ENCODE measurements at places on chromosomes 3 and 15. TPM values are rescaled to one million over a fixed set of nuclear protein-coding genes. Genes with fewer than 3 reads are reported as not detected.

Gene CCR5
- not detected for total RNA-seq

Gene CP
- total RNA-seq: not detected

Gene FGF12
- total RNA-seq: not detected

Gene XYLB
- total RNA-seq: 4.8 TPM

Gene POPDC2
- 1.3 TPM for total RNA-seq

Gene MESP1
- under 0.01 TPM for total RNA-seq

Gene PRR20G
- not detected for total RNA-seq

Gene ZNF619
- 5.2 TPM for total RNA-seq

Gene DAZL
- total RNA-seq: not detected

Gene SLC22A14
- total RNA-seq: 0.86 TPM

Gene OIP5
- 8.6 TPM for total RNA-seq

Gene C3orf49
- total RNA-seq: not detected

Gene NDUFAF3
- 48.3 TPM for total RNA-seq

Gene UROC1
- total RNA-seq: under 0.01 TPM

Gene PRSS50
- total RNA-seq: not detected

Gene SLC51B
- total RNA-seq: not detected

Gene CACNA2D2
- total RNA-seq: not detected

Data from fibroblast of villous mesenchyme (primary cell).